Activated naive CD8-positive, alpha-beta T cell treated with anti-CD3 and anti-CD28 coated beads, Interleukin-2, amount 10 ng/mL, durations not matched to agents 7 days and 5 days (primary cell): ENCODE measurements at places on chromosomes 13 and 19.

GRCh38 chr13:46679369-46680120, 117.4 kb downstream of the ESD start:
- DNase-seq: peak; percentile 44

- DNase-seq: no peak
Observed at GRCh38 chr13:42878721-42879120, 97.3 kb downstream of the FAM216B start.

- no peak for DNase-seq
Observed at GRCh38 chr19:10815969-10816644, 19.9 kb downstream of the TMED1 start.

- no peak for DNase-seq
Observed at GRCh38 chr19:47172666-47173455, 42.2 kb downstream of the SAE1 start.

DNA sequence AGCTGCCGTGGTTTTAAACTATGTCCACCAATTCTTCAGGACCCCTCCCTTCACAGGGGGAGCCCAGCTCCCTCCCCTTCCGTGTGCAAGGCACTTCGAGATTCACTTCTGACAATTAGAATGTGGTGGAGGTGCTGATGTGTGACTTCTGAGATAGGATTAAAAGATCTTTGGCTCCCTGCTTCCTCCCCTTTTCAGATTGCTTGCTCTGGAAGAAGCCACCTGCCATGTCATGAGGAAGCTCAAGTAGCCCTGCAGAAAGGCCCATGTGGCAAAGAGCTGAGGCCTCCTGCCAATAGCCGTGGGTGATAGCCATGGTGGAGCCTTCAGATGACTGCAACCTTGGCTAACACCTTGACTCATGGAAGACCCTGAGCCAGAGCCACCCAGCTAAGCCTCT, 204.9 kb downstream of the COL4A1 start:
- DNase-seq: no peak

DNA sequence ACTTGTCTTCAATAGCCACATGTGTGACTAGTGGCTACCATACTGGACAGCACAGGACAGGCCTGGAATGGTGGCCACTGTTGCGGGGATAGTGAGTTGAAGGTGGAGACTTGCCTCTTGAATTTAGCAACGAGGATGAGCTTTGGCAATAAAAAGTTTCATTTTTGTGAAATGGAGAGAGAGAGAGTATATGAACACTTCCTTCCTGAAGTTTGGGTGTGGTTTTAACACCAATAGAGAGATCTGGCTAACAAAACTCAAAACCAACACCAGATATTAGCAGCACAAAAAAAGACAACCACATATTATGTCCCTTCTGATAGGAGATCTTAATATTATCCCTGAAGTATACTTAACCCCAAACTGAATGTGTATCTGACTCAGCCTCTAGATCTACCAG, 6.3 kb upstream of the LRFN3 start:
- no peak for DNase-seq

DNA sequence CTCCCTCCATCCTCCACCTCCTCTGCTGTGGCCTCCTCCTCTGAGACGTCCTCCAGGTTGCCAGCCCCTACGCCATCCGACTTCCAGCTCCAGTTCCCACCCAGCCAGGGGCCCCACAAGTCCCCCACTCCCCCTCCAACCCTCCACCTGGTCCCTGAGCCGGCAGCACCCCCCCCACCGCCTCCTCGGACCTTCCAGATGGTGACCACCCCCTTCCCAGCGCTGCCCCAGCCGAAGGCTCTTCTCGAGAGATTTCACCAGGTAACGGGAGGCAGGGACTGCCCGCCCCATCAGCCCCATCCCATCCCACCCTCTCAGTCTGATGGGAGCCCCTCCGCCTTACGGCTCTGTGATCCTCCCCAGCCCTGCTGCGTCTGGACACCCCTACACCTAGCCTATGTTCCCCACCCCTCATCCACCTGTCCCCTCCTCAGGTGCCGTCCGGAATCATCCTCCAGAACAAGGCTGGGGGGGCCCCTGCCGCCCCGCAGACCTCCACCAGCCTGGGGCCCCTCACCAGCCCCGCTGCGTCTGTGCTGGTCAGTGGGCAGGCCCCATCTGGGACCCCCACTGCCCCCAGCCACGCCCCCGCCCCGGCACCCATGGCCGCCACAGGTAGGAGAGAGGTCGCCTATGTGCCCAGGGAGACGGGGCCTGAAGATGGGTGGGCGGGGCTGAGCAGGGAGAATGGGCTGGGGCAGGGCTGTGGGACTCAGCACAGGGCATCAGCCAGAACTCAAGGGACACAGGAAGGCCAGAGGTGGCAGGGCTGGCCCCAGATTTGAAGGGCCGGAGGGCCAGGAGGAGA, 18.6 kb upstream of the EHD2 start:
- no peak for DNase-seq

DNA sequence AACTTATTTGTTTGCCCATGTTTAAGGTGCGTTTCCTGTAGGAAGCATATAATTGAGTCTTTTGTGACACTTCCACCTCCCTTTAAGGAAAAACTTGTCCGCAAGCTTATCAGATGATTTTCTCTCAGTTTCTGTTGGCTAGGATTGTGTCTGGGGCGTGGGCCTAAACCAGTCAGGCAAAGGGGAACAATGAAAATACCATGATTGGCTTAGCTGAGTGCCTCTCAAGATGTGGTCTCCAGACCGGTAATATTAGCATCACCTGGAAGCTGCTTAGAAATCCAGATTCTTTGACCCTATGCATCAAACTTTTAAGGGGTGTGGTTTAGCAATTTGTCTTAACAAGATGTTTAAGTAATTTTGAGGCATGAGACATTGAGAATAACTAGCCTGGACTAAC, 20.0 kb downstream of the SLAIN1 start:
- DNase-seq: no peak

GRCh38 chr19:32550666-32551065, 30.3 kb upstream of the PDCD5 start:
- no peak for DNase-seq

DNA sequence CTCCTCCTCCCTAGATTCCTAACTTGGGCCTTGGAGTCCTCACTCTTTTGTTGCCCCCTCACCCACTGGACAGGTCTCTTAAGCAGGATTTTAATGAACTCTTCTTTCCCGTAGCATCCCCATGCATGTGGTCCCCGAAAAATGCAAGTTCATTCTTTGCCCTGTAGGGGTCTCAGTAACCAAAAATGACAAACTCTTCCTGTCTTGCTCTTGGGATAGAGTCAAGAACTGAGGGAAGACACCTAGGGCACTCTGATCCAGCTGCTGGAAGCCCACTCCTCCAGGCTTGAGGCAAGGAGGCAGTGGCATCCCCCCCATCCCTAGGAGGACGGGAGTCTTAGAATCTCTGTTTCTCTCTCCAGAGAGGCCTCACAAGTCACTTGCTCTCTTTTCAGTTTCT, 987.0 kb downstream of the DIAPH3 start:
- no peak for DNase-seq

GRCh38 chr19:1315470-1316166, 29.9 kb downstream of the EFNA2 start:
- peak; percentile 73 for DNase-seq

DNA sequence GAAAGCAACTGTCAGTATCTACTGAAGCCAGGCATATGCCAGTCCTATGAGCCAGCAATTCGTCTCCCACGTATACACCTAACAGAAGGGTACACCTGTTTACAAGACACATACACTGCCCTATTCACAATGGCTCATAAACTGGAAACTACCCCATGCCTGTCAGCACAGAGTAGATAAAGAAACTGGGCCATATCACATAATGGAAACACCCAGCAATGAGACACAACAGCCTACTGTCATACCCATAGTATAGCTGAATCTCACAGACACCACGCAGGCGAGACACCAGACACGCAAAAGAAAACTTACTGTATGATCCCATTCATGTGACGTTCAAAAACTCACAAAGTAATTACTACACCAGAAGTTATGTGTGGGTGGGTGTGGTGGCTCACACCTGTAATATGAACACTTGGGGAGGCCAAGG, 15.7 kb downstream of the NOSIP start:
- DNase-seq: no peak

DNA sequence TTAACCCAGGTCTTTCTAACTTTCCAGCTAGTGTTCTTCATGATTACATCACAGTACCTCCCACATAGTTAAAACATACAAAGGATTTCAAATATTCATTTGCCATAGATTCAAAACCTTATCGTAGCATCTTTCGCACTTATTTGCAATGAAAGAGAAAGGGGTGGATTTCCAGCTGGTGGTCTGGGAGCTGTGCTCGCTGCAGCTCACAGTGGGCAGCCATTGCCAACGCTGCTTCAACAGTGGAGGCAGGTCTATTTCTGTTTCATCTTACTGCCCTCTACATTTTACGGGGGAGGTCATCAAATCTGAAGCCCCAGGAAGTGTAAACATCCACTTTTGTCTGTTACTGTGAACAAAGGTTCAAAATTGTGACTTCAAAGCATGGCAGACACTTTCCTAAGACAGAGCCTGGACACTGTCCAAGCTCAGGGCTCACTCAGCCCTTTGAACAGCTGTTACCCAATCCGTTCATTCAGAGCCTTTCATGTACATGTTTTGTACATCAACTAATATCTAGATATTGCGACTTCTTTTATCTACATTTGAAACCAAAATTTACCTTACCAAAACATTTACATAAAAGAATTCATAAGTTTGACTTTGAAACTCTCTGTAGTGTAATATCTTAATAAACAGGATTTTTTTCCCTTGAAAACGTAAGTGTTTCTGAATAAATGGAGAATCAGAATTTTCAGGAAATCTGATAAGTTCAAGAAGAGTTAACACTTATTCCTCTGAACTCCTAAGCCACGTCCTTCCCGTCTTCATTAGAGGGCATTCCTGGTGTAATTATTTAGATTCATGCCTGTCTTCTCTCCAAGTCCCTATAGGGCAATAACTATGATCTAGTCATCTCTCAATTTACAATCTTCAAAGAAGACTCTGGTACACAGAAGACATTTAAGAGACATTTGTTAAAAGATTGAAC, 25.1 kb downstream of the STARD13 start:
- DNase-seq: no peak

- no peak for DNase-seq
Observed at GRCh38 chr13:76982061-76982460, 9.8 kb upstream of the CLN5 start.

- no peak for DNase-seq
Observed at GRCh38 chr13:44932171-44932849, 57.0 kb downstream of the NUFIP1 start.

DNA sequence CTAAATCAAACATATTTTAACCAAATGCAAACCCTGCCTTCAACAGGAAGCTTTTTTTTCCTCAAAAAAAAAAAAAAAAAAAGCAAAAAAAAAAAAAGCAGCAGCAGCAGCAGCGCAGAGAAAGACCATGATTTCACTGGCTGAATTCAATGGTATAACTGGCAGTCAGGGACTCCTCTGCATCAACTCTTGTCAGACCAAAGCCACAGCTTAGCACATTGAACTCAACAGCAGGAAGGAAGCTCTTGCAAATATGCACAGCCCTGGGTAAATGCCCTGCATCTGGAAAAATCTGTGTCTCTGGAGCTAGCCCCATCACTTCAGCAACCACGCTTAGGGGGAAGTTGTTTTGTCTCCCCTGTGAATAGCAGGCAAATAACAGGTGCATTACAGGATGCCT, 17.6 kb upstream of the DHRS12 start:
- DNase-seq: peak; percentile 41

DNA sequence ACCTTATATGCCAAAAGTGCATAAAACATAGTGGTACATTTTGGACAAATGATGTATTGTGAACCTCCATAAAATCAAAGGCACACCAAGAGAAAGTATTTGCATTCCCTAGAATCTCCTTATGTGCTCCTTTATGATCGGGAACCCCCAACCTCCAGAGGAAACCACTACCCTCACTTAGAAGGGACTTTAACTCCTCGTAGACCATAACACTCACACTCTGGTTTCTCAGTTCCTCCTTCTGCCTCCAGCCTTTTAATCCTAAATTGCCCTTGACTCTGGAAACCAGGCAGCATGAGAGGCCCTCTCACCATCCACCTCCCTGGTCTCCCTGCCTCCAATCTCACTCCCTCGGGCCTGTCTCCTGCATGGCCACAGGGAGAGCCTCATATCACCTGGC, 9.8 kb upstream of the KCNN4 start:
- no peak for DNase-seq
